ENCODE measurements at places on chromosomes 6 and 20.

GRCh38 chr20:728256-728944, 39.9 kb downstream of the SLC52A3 start:
- DNase-seq = peak; percentile 48

DNA sequence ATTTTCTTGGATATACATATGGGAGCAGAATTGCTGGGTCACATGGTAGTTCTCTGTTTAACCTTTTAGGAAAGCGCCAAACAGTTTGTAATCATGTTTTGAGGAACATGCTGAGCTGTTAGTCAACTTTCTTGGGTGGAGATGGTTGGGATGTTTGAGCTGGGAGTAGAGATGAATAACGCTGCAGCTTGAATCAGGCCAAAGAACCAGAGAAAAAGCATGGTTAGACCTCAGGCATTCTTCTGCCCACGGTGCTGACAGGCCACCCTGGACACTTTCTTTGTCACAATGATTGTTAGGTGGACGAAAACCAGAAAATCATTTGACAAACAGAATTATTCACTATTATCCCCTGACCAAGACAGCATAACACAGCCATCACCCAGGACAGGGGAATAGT, 66.8 kb downstream of the PRDM1 start:
- DNase-seq = no peak

- peak; percentile 35 for DNase-seq
Measured at GRCh38 chr6:124888581-124889371, 73.5 kb upstream of the RNF217 start.

DNA sequence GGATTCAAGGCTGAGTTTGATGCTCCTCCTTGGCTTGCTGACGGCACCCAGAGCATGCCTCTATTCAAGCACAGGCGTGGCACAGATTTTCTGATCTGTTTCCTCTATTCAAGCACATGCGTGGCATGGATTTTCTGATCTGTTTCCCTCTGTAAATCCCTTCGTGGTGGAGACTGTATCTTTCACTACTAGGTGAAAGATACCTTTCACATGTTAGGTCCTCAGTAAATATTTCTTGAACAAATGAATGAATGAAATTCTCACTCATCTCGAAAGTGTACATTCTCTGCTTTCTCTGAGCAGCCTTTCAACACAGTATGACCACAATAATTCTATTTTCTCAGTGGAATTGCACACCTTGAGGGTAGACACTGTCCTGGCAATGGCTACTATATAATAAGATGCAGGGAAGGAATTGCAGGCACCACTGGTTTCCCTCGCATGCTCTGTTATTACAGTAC, 72.6 kb upstream of the F13A1 start:
- no peak for DNase-seq

- DNase-seq = no peak
Measured at GRCh38 chr6:1496836-1497760, 107.7 kb downstream of the FOXF2 start.

GRCh38 chr6:37506479-37506878, 6.8 kb upstream of the CCDC167 start:
- no peak for DNase-seq

DNA sequence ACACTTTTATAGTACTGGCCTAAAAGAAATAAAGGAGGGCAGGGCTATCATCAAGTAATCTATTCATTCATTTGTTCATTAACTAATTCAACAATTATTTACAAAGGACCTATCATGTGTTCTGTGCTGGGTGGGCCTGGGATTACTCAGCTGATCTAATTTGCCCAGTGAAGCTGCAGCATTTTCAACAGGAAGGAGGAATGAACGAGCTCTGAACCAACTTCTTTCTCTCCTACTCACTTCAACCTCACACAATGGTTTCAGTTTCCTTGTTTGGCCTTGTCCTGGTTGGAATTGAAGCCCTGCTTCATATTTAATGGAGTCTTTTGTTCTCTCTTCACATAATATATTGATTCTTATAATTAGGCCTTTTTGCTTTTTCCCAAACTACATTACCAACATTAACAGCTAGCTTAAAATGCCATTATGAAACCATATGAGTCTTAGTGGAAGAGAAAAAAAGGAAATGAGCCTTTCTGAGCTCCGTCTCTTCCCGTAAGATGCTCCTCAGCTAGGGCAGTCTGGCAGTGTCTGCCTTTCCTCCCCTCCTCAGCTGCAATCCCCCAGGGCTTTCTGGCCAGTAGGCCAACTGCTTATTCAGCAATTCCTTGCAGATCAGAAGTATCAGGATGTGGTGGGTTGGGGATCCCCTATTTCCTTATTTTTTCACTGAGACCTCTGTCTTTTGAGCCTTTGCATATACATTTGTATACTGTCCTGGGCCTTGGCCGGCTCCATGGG, 79.4 kb upstream of the NRN1 start:
- no peak for DNase-seq

DNA sequence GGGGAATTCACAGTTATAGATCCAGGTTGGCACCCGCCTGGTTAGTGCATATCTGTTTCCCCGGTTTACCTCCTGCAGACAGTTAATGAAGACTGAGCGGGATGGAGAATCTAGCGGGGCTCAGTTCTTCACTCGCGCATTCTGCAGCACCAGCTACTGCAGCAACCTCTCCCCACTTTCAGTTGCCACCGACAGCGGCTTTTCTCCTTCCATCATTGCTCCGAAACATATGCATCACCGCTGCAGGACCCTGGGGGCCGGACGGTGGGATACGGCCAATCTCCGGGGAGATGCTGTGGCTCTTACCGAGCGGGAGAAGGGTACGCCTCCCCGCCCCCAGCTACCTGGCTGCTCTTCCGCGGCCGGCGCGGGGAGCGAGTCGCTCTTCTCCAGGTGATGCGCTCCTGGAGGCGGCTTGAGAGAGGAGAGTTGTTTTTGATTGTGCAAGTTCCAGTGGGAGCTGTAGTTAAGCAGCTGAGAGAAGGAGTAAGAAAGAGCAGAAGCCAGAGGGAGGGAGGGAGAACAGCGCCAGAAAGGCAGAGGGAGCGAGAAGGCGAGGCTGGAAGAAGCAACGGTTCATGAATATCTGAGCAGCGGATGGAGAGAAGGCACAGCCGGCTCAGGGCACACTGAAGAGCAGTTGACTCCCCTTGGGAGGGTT, at the start of gene SGK1:
Gene SGK1, minus strand, starts transcription at position 642 of the 661 bp plus-strand sequence. CDS start 652 bp downstream, outside the sequence.
- DNase-seq = peak; percentile 46

DNA sequence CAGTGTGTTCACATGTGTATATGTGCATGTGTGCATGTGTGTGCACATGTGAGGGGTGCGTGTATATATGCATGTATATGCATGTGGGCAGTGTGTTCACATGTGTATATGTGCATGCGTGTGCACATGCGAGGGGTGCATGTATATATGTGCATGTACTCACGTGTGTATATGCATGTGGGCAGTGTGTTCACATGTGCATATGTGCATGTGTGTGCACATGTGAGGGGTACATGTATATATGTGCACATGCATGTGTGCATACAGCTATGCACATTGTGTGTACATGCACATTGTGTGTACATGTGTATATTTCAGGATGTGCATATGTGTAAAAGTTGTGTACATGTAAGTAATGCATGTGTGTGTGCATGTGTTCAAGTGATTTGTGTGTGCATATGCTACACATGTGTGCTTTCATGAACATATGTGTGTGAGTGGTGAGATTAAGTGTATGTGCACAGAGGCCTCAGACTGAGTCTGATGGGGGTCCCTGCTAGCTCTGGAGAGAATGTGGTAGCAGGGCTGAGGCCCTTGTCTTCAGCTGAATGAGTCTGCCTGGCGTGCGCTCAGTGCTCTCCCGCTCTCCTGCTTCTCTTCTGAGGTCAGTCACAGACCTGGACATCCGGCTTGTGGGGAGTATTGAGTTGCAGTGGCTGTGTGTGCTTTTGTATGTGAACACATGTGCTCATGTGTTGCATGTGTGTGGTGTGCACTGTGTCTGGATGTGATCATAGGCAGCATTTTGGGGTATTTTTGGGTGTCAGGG, 19.9 kb upstream of the MYT1 start:
- DNase-seq = no peak

DNA sequence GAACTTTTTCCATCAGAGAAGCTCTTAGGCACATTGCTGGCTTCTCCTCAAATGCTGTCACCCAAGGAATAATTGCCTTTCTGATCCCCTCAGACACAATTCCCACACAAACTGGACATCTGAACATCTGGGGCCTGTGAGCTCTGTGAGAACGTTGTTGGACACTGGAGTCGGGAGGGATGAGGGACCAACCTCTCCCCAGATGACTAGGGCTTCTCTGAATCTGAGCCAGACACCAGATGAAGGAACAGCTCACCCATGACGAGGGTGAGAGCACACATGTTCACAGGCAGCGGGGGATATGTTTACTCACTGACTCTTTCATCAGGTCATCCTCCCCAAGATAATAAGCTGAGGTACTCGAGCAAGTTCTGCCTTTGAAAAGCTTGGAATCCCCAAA, 283.9 kb upstream of the SUPT3H start:
- DNase-seq = no peak

- DNase-seq = peak; percentile 14
Measured at GRCh38 chr6:39092124-39092523, 22.9 kb downstream of the SAYSD1 start.

DNA sequence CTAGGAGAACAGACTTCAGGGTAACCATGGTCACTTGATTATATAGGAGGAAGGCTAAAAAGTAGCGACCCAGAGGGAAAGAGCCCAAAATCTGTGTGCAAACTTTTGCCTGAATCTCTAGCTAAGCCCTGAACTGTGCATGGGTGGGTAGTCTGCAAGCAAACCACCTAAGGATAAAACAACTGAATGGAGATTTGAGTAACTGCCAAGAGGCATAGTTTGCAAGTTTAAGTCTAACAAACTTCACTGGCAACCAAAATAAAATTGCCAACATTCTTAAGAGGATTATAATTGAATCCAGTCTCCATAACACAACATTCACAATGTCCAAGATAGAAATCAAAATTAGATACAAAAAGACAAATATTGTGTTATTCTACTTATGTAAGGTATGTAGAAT, 192.0 kb upstream of the PLN start:
- DNase-seq = no peak
